Articular chondrocyte of knee joint (primary cell): ENCODE measurements at places on chromosomes 12 and 14. TPM values are rescaled to one million over a fixed set of nuclear protein-coding genes. Genes with fewer than 3 reads are reported as not detected.

Gene TTC7B
- 20.9 and 21.8 TPM in 2 replicates for total RNA-seq

Gene PRH2
- total RNA-seq: 0.54 TPM in 1 of 2 replicates, not detected in the other

Gene TOMM20L
- total RNA-seq: not detected in 2 replicates

Gene B4GALNT1
- total RNA-seq: 1.0 and 2.9 TPM in 2 replicates

Gene PWP1
- total RNA-seq: 91.1 and 95.3 TPM in 2 replicates

Gene IGF1
- total RNA-seq: 1.7 and 6.4 TPM in 2 replicates

Gene RBM19
- 20.9 and 25.0 TPM in 2 replicates for total RNA-seq

Gene ASCL1
- not detected in 2 replicates for total RNA-seq
